Globus pallidus (tissue), 1 donor: ENCODE measurements at places on chromosomes 7 and 10.

DNA sequence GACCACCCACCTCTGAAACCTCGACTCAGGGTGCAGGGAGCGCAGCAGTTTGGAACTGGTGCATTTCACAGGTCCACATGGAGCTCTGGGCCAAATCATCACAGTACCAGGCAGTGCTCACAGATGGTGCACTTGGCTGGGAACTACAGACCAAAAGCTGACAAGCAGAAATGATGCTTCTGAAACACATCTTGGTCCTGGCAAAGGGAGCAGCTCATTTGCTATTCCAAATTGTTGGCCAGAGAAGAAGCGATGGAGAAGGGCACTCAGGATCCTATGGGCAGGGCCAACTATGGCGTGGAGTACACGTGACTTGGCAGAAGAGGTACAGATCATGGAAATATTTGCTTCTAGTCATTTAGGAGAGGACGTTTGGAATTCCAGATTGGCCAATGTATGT lies 383.9 kb downstream of the CALN1 start:
- no peak for DNase-seq

- no peak for DNase-seq
Measured at GRCh38 chr10:115802911-115803310, 470.1 kb downstream of the GFRA1 start.

DNA sequence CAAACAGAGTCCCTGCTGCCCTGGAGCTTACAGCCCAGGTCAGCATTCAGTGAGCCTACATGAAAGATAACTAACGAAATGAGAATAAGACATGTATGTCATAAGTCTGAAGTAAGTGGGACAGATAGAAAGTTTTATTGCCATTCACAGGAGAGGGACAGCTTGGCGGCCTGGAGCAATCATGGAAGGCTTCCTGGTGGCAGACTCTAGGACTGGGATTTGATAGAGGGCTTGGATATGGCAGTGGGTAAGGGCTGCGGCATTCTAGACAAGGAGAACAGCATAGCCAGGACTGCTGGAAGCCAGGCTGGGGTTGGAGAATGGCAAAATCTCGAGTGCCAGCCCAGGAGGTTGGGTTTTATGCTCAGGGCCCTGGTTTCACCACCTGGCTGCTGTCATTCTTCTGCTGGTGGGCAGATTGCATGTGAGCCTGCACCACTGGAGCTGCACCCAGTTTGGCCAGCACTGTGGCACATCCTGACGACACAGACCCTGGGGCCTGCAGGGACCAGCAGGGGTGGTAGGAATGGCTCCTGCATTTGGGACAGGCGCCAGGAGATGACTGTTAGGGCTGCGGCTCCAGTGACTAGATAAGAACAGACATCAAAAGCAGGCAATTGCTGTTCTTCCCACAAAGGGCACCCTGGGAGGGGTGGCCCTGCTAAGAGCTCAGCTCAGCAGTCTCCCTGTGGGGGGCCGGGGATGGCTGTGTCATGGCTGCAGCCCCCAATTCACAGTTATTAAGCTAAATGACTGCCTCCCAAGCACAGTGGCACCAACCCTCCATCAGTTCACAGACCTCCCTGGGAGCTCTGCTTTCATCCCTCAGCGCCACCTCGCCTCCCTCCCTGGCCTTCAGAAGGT lies 161.1 kb downstream of the RPS24 start:
- DNase-seq = no peak

- DNase-seq = no peak
Measured at GRCh38 chr10:130014263-130015074, 50.4 kb upstream of the EBF3 start.

DNA sequence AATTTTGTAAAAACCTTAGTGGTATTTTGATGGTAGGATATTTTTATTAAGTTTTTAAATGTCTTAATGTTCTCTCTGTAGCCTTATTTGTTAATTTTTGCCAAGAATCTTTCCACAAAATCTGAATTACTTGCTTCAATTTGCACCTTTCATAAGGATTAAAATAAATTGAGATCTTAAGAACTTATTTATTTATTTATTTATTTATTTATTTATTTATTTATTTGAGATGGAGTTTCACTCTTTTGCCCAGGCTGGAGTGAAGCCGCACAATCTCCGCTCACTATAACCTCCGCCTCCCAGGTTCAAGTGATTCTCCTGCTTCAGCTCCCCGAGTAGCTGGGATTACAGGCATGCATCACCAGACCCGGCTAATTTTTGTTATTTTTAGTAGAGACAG lies 98.6 kb downstream of the PPP1R9A start:
- DNase-seq = no peak

- DNase-seq = peak; percentile 79
Measured at GRCh38 chr7:152924238-152924637, 164.7 kb downstream of the ACTR3B start.

- no peak for DNase-seq
Measured at GRCh38 chr10:30034433-30035137, 24.8 kb downstream of the JCAD start.
